ENCODE measurements at places on chromosomes 3 and 15.

DNA sequence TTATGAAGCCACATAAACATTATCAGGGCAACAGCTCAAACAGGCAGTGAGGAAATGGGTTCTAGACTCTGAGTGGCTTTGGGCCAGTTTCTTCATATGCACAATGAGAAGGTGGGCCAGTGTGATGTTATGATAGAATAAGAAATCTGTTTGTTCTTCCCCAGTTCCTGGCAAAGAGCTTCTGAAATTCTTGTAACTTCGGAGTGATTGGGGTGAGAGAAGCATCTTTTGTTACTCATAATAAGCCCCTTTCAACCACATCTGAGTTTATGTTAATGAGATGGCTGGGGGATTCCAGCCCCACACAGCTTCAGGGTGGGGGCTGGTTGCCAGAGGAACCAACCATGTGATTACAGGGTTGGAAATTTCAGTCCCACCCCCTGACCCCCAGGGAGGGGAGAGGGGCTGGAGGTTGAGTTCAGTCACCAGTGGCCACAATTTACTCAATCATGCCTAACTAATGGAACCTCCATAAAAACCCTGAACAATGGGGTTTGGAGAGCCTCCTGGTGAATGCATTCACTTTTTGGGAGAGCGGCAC, 57.0 kb upstream of the FRMD4B start:
- no peak for DNase-seq

GRCh38 chr3:188123170-188123905, 30.6 kb upstream of the LPP start:
- no peak for DNase-seq

GRCh38 chr15:91318516-91318915, 218.5 kb downstream of the SV2B start:
- no peak for DNase-seq

GRCh38 chr3:150319900-150320299, 88.2 kb upstream of the TSC22D2 start:
- DNase-seq: no peak

GRCh38 chr15:85583923-85584390, 203.6 kb downstream of the AKAP13 start:
- DNase-seq: no peak

Measured in central memory CD4-positive, alpha-beta T cell (primary cell).